ENCODE measurements at places on chromosomes 11 and 22. TPM values are rescaled to one million over a fixed set of nuclear protein-coding genes. Genes with fewer than 3 reads are reported as not detected.

The CHRM4 gene
- 1.1 TPM for total RNA-seq

The C22orf42 gene
- total RNA-seq = not detected

The TRIM29 gene
- 0.43 TPM for total RNA-seq

The RFPL1 gene
- not detected for total RNA-seq

The PANX2 gene
- 5.4 TPM for total RNA-seq

The PCSK7 gene
- total RNA-seq = 38.5 TPM

The LUZP2 gene
- 1.5 TPM for total RNA-seq

The TMPRSS4 gene
- total RNA-seq = 0.58 TPM

The MUC6 gene
- not detected for total RNA-seq
